HT1080 (cell line): ENCODE measurements at places on chromosomes 7 and 10. TPM values are rescaled to one million over a fixed set of nuclear protein-coding genes. Genes with fewer than 3 reads are reported as not detected.
A peak's percentile ranks its signal among the peaks of the same experiment; 100 is the strongest.

The PRPS1L1 gene
- total RNA-seq = not detected in 2 replicates

The ACTL6B gene
- not detected in 2 replicates for total RNA-seq

The VWDE gene
- total RNA-seq = 1.1 and 1.6 TPM in 2 replicates

The HOXA4 gene
- 1.3 and 1.6 TPM in 2 replicates for total RNA-seq

The GOLGA7B gene
- 0.33 and 0.39 TPM in 2 replicates for total RNA-seq

The EVX1 gene
- not detected in 2 replicates for total RNA-seq

The NXPH1 gene
- total RNA-seq = not detected in 2 replicates

GRCh38 chr10:50991456-50992355, 82.6 kb upstream of the PRKG1 start:
- DNase-seq = peak; percentile 11

DNA sequence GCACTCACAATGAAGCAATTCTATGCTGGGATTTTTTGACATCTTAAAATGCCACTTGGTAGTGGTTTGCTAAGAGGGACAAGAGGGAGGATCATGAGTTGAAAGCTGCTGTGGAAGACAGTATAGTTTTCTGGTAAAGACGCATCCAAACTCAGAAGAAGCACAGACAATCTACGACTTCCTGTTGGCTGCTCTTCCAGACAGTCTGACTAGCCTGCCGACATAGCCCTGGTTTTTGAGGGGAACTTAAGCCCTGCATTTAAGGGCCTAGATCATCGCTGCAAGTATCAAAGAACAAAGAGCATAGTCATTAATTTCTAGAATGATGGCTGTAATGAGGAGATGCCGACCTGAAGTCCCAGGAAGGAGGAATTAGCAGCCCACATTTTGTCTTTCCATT, 99.9 kb upstream of the IKZF1 start:
- no peak for DNase-seq

DNA sequence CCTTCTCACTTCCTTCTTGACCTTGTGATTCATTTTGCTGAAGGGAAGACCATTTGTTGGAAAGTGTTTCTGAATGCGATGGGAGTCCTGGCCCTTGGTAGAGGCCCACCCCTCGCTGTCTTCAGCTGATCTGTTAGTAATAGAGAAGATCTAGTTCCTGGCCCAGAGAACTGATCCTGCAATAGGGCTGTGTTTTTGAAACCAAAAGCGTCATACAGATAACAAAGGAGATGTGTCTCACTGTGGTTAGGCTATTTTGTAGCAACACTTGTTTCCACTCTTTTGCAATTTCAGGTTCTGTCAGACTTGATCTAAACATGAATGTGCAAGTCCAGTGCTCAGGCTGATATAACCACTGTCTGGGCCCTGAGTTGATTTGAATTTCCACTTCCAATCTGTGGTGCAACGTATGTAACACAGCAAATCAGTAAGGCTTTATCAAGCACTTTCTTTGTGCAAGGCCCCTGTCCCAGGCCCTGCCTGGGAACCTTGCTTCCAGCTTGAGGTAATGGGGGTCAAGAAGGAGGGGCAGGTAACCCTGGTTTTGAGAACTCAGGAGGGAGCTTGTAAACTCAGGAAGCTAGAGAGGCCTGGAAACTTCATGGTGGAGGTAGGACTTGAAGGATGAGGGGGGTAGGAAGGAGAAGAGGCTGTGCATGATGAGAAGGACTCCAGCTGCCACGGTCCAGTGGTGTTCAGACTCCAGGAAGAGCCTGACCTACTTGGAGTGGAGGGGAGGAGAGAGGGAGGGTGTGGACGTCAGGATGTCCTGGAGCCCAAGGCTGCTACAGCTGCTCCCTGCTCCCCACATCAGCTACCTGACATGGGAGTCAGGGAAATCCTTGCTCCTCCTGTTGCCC, 42.2 kb upstream of the SRGN start:
- DNase-seq = peak; percentile 75

GRCh38 chr7:73718905-73719805, at the start of gene STX1A:
Gene STX1A (minus strand): TSS chr7:73719669. CDS start chr7:73719631, 38 bp downstream.
- DNase-seq = no peak

DNA sequence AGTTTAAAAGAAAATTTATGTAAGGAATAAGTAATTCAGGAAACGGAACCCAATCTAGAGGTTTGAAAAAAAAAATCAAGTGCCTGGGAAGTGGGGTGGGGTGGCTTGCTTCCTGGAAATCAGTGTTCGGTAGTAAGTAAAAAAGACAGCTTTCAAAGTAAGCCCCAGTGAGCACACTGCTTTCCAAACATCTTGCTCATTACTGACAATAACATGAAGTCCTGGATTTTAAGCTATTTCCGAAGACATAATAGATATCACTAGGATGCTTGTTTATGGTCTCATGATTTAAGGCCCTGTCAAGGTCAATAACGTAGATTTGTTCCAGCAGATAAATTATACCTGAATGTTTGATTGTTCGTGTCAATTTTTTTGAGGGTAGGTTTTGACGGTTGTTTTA, 1.3 kb downstream of the STAMBPL1 start:
- no peak for DNase-seq

DNA sequence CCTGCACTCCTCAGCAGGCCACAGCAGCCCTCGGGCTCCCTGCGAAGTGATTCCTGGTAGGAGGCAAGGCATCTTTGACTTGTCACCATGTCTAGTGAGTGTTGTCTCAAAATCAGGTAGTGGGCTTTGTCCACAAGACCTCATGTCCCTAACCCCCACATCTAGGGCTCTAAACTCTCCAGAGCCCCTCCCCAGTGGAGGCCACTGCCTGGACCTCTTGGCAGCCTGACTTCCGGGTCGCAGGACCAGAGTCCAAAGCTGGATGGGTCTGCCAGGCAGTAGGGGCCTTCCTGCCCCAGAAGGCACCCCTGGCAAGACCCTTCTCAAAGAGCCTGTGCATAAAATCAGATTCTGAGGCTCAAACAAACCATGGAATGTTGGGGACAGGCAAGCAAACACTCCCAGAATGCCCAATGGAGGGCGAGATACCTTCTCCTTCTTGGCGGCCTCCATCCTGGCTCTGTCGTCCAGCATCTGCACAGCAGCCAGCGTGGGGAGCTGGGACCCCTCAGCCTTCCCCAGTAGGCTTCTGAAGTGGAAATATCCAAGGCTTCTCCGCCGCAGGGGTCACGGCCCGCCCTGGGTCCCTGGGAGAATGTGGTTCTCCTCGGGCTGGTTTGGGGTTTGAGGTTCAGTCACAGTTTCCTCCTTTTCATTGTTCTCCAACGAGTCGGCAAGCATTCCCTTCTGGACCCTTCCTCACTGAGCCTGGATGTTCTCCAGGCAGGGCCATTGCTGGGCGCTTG, 586 bp downstream of the GCK start:
- DNase-seq = no peak
